GM12891 (cell line): ENCODE measurements at places on chromosomes 6 and 20.

DNA sequence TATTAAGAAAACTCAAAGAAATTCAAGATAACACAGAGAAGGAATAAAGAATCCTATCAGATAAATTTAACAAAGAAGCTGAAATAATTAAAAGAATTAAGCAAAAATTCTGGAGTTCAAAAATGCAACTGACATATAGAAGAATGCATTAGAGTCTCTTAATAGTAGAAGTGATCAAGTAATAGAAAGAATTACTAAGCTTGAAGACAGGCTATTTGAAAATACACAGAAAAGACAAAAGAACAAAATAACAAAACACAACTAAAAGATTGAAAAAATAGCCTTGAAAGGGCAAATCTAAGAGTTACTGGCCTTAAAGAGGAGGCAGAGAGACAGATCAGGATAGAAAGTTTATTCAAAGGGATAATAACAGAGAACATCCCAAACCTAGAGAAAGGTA, 12.1 kb downstream of the SNX14 start:
- DNase-seq = no peak

DNA sequence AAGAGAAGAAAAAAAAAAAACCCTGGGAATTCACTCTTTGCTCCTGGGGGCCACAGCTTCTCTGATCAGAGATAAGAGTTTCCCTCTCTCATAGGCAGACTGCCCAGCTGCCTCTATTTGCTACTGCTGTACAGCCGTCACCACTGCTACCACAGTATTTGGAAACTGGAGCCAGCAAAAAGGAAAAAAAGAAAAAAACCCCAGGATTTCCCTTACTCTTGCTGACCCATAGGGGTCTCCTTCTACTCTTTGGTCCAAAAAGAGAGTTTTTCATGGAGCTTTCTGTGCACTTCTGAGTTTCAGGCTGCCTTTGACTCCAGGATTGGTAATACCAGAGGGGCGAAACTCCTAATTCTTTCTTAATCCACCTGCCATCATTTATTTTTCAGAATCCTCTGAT, 89.7 kb downstream of the MDGA1 start:
- no peak for DNase-seq

GRCh38 chr6:22381845-22382544, 85.2 kb upstream of the PRL start:
- no peak for DNase-seq

GRCh38 chr6:135475292-135475886, 22.2 kb downstream of the AHI1 start:
- DNase-seq = no peak

GRCh38 chr6:133101790-133102189, 139.4 kb upstream of the EYA4 start:
- DNase-seq = no peak

- DNase-seq = no peak
Observed at GRCh38 chr20:41854765-41855164, 236.6 kb upstream of the CHD6 start.
